ENCODE measurements at places on chromosomes 1 and 21. TPM values are rescaled to one million over a fixed set of nuclear protein-coding genes. Genes with fewer than 3 reads are reported as not detected.

GBP3 gene
- 0.21 TPM for polyA plus RNA-seq

GRCh38 chr1:202207292-202207691, 13.7 kb downstream of the LGR6 start:
- no peak for DNase-seq
- H3K4me3 ChIP-seq, result no peak overlapping the region
- no peaks in the 10 kb centered on the region for H3K27me3 ChIP-seq
- H3K4me1 ChIP-seq, result no peaks in the 10 kb centered on the region
- no peak overlapping the region for H3K27ac ChIP-seq
- no peaks in the 10 kb centered on the region for H3K36me3 ChIP-seq

FABP3 gene
- polyA plus RNA-seq, result 1.1 TPM

DNA sequence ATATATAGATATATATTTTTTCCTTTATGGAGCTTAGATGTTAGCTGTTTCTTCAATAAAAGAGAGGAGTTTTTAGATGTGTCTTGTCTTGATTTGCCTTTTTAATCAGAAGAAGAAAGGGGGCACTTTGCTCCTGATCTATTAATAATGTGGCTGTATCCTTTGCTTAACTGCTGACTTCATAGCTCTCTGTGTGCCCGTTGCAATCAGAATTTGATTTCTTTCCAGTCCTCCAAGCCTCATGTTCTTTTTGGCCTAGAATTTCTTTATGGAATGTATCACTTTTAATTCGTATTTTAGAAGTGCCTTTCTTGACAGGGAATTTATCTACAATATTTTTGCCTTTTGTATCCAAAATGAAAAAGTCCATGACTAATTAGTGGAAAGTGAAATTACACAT, 85.3 kb downstream of the C1orf21 start:
- DNase-seq, result no peak
- H3K4me1 ChIP-seq, result no peaks in the 10 kb centered on the region
- no peak overlapping the region for H3K27ac ChIP-seq
- no peaks in the 10 kb centered on the region for H3K27me3 ChIP-seq
- H3K36me3 ChIP-seq, result no peaks in the 10 kb centered on the region

SEMA4A gene
- 60.8 TPM for polyA plus RNA-seq

DNA sequence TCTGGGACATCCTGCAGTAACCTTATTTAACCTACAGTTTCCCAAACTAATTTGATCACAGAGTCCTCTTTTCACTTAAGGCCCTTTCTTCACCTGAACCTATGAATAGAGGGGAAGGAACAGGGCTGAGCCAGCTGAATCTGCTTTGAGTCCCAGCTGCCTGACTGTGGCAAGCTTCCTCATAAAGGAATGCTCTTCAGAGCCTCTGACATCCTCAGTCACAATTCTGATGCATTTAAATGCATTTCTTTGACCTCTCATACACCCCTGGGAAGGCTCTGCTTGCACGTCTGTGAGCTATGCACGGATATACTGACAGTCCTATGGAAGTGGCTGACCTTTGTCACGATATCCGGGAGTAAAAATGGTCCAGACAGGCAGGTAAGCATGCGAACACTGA, 673.1 kb downstream of the SMYD3 start:
- H3K4me3 ChIP-seq, result no peak overlapping the region
- H3K4me1 ChIP-seq, result no peaks in the 10 kb centered on the region
- no peaks in the 10 kb centered on the region for H3K36me3 ChIP-seq
- no peaks in the 10 kb centered on the region for H3K27me3 ChIP-seq
- no peak for DNase-seq

NBL1 gene
- polyA plus RNA-seq, result 0.17 TPM

DNA sequence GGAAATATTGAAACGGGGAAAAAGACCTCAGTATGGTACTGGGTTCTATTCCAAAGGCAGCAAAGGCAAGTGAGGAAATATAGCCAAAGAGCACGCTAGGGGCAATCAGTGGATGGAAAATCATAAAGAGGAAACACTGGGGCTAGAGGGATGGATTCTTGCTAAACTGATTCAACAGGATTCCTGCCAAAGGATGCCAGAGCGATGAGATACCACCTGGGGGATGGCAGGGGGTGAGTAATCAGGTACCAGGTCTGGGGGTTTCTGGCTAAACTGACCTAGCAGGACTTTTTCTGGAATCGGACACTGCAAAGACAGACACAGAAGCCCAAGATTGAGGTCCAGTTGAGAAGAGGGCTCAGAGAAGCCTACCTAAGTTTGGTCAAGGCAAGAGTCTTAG, 6.7 kb downstream of the CHI3L2 start:
- no peaks in the 10 kb centered on the region for H3K27me3 ChIP-seq
- no peak overlapping the region for H3K27ac ChIP-seq
- H3K4me3 ChIP-seq, result no peak overlapping the region
- no peak for DNase-seq

DNA sequence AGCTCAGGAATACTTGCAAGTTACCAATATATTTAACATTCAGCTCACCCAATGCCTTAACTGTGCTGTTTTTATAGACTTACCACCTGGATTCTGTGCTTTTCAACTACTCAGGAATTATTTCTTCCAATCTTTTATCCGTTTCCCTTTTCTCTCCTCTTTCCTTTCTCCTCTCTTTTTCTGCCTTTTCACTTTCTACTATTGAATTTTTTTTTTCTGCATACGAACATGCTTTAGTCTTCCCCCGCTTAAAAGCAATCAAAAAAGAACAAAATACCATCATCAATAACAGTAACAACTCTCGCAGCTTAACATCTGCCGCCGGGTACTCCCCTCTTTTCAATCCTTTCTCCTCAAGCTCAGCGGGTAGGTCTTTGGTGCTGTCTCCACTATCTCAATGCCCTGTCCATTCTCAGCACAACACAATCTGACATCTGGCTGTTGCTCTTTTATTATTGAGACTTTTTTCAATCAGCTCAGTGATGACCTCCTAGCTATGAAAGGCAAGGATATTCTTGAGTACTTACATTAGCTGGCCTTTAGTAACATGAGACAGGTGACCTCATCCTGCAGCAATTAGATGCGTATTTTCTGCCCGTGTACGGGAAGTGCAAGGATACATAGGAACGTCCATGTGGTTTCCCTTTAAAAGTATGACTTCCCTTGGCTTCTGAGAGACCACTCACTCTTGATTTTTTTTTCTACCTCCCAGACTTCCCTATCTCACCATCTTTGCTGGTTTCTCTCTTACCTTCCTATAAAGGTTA, 40.2 kb upstream of the SIPA1L2 start:
- DNase-seq, result no peak
- H3K4me1 ChIP-seq, result no peaks in the 10 kb centered on the region
- no peaks in the 10 kb centered on the region for H3K27me3 ChIP-seq
- no peak overlapping the region for H3K27ac ChIP-seq
- no peaks in the 10 kb centered on the region for H3K36me3 ChIP-seq
- no peak overlapping the region for H3K4me3 ChIP-seq

ANGPTL1 gene
- polyA plus RNA-seq, result not detected

GRCh38 chr1:6441586-6441985, 17.0 kb downstream of the ESPN start:
- H3K27ac ChIP-seq, result no peak overlapping the region
- H3K27me3 ChIP-seq, result no peaks in the 10 kb centered on the region

DNA sequence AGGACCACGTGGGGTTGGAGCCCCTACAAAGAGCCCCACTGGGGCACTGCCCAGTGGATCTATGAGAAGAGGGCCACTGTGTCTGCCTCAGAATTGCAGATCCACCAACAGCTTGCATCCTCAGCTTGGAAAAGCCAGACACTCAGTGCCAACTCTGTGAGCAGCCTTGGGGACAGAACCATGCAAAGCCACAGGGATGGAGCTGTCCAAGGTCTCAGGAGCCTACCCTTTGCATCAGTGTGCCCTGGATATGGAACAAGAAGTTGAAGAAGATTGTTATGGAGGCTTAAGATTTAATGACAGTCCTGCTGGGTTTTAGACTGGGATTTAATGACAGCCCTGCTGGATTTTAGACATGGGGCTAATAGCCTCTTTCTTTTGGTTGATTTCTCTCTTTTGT, 1670.9 kb downstream of the PLA2G4A start:
- DNase-seq, result no peak
- no peaks in the 10 kb centered on the region for H3K4me1 ChIP-seq
- no peak overlapping the region for H3K27ac ChIP-seq
- no peaks in the 10 kb centered on the region for H3K27me3 ChIP-seq
- no peaks in the 10 kb centered on the region for H3K36me3 ChIP-seq

DNA sequence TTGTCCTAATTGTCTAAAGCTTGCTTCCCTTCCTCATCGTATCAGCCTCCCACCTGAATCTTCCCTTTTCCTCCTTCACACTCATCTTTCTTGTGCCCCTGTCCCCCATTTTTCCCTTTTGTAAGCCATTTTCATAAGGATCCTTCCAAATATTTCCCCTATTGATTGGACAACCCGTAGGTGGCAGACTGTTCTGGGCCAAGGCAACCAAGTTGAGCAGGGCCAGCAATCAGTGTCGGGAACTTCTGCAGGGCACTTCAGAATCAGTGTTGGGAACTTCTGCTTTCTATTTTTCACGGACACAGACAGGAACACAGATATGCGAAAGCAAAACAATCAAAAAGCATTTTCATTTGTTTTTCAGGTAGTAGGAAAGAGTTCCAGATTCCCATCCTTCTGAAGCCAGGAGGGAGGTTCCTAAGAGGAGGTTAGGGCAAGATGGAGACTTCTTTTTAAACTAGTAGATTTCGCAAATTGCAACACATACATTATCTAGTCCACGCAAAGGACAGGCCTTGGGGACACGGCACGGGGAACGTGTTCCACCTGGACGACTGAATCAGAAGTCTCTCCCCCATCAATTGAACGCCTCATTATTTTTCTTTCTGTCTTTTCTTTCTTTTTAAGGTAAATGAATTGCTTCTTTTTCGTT, 691 bp upstream of the MPZL1 start:
- peak overlapping the region; percentile 89 for H3K4me3 ChIP-seq
- peak overlapping the region; percentile 80 for H3K27ac ChIP-seq
- DNase-seq, result no peak
- peaks cover 31% of the 10 kb centered on the region for H3K4me1 ChIP-seq
- H3K27me3 ChIP-seq, result no peaks in the 10 kb centered on the region

MAP3K21 gene
- polyA plus RNA-seq, result 0.03 TPM

OR2T35 gene
- polyA plus RNA-seq, result 0.12 TPM

NHLH2 gene
- not detected for polyA plus RNA-seq

F5 gene
- 0.35 TPM for polyA plus RNA-seq

PLA2G2A gene
- not detected for polyA plus RNA-seq

LCE1E gene
- polyA plus RNA-seq, result 6.6 TPM

DNA sequence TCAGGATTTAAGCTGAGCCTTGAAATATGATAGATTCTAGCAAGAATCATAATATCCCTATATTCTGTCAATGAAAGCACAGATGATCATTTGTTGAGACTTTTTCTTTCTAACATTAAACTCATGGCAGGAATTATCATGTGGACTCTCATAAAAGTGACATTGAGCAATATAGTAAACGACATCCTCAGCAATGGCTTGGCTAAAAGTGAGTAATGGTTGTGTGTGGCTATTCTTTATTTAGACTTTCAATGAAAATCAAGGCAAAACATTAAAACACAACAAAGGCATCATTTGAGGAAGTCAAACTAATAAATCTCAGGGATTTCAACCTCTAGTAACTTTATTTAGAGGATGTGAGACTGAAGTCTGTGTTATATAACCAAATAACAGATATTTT, 257.8 kb upstream of the ADGRL4 start:
- no peak overlapping the region for H3K4me3 ChIP-seq
- H3K27ac ChIP-seq, result no peak overlapping the region
- no peak for DNase-seq
- H3K27me3 ChIP-seq, result no peaks in the 10 kb centered on the region
- no peaks in the 10 kb centered on the region for H3K36me3 ChIP-seq
- no peaks in the 10 kb centered on the region for H3K4me1 ChIP-seq

DNA sequence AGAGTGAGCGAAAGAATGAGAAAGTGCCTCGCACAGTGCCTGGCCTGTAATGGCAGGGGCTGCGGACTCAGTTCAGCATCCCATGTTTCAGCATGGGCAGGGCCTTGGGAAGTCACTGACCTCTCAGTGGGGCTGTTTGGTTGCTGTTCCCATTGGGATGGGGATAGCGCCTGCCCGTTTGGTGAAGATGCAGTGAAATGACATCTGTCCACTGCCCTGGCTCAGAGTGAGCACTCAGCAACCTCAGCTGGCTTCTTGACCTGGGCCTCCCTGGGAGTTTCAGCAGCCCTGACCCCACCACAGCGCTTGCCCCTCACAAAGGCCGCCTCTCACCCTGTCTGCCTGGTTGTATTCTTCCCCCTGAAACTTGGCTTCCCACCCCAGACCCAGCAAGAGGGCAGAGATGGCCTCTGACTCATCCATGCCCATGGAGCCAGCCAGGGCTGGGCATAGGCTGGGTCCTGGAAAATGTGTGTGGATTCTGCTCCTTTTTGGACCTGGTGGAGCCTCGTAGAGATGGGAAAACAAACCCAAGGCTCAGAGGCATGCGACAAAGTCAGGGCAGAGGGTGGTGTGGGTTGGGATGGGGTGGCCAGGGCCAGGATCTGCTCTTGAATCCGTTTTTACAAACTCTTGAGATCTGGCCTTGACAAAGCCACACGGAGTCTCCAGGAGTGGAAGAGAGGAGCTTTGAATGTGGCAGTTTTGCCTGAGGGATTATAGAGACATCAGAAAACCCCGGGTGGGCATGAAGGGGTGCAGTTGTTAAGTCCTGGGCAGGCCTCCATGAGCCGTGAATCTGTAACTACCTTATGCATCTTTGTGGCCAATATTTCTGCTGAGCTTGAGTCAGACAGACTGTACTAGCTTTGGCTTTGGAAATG, 1.2 kb downstream of the XKR8 start:
- H3K27me3 ChIP-seq, result no peaks in the 10 kb centered on the region
- no peaks in the 10 kb centered on the region for H3K36me3 ChIP-seq
- H3K27ac ChIP-seq, result no peak overlapping the region
- peaks cover 4% of the 10 kb centered on the region for H3K4me1 ChIP-seq

FOXO6 gene
- polyA plus RNA-seq, result not detected

GRCh38 chr1:159171688-159172501, 480 bp downstream of the CADM3 start:
- H3K27me3 ChIP-seq, result peaks cover 1% of the 10 kb centered on the region
- H3K27ac ChIP-seq, result no peak overlapping the region
- no peak overlapping the region for H3K4me3 ChIP-seq
- H3K36me3 ChIP-seq, result no peaks in the 10 kb centered on the region
- DNase-seq, result no peak
- no peaks in the 10 kb centered on the region for H3K4me1 ChIP-seq

DNA sequence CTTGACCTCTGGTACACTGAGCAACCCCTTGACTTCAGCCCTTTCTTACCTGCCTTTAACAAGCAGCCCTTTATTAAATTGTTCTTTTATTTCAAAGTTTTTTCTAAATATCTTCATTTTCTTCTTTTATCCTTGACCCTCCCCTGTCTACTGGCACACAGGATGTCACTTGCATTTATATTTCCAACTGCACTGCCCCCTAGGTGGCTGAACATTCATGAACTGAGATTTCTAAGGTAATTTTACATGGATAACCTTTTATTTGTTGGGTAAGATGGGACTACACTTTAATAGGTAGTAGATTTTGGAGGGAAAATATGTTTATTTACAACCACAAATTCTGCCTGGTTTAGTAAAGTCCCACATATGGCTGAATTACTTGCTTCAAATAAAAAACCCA, 190.0 kb downstream of the ATP6V1G3 start:
- H3K36me3 ChIP-seq, result no peaks in the 10 kb centered on the region
- H3K4me3 ChIP-seq, result no peak overlapping the region
- H3K4me1 ChIP-seq, result peaks cover 12% of the 10 kb centered on the region
- no peak overlapping the region for H3K27ac ChIP-seq

- H3K4me3 ChIP-seq, result no peak overlapping the region
- H3K36me3 ChIP-seq, result no peaks in the 10 kb centered on the region
- DNase-seq, result no peak
- no peaks in the 10 kb centered on the region for H3K27me3 ChIP-seq
- H3K27ac ChIP-seq, result no peak overlapping the region
Observed at GRCh38 chr1:194723067-194723466, 1536.7 kb upstream of the B3GALT2 start.

GRCh38 chr1:157696966-157697628, 3.5 kb downstream of the FCRL3 start:
- no peak for DNase-seq
- no peak overlapping the region for H3K4me3 ChIP-seq
- H3K4me1 ChIP-seq, result no peaks in the 10 kb centered on the region
- H3K36me3 ChIP-seq, result no peaks in the 10 kb centered on the region
- no peak overlapping the region for H3K27ac ChIP-seq

All from GM12878 (cell line).